ENCODE measurements at places on chromosomes 5 and 9.
A peak's percentile ranks its signal among the peaks of the same experiment; 100 is the strongest.

DNA sequence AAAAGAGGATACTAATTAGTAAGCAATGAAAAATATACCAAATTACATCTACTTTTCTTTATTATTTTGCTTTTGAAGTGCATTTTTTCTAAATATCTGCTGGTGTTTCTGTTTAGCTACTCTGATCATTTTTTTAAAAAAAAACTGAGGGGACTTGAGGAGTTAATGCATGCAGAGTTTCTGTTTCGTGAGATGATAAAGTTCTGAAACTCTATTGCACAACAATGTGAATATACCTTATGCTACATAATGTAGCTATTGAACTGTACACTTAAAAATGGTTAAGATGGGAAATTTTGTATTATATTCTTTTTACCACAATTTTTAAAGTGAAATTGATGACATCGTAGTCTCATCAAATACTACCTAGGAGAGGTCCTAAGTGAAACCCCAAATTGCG, 288.3 kb upstream of the NR4A3 start:
- DNase-seq, result no peak

GRCh38 chr5:32003981-32004380, 170.1 kb downstream of the GOLPH3 start:
- DNase-seq, result no peak

- DNase-seq, result no peak
Measured at GRCh38 chr5:114686356-114686755, 324.5 kb downstream of the KCNN2 start.

DNA sequence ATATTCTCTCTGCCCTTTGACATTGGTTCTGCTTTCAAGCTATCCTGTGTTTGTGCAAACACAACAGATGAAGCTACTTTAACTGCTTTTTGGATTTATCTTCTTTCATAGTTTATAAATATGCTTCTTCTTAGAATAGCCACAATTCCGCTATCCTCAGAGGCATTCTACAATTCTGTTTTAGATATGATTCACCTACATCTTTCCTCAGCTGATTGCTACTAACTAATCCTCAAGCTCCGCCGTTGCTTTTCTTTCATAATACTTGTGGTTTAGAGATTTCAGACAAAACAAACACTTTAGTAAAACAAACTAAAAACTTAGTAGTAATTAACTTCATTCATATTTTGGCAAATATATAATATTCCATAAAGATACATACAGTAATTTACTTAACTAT, 52.5 kb downstream of the ECPAS start:
- no peak for DNase-seq

- DNase-seq, result no peak
Measured at GRCh38 chr9:78927099-78927940, 630.4 kb downstream of the PSAT1 start.

DNA sequence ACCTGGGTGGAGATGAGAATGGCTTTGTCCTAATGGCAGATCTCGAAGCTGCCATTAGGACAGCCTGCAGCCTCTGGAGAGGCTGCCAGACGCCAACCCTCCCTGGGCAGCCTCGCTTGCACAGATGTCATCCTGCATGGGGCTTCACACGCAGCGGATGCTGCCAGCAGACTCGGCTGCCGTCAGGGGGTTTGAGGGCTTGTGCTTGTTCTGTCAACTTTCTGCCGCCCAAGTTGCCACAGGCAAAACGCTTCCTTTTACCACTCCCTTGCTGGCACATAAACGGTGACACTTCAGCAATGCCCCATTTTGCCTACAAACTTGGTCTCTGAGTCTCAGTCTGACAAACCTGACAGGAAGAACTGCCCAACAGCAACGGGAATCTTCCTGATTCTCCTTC, 24.7 kb downstream of the DAP start:
- DNase-seq, result no peak

- DNase-seq, result no peak
Measured at GRCh38 chr9:93668261-93668871, 92.0 kb downstream of the PHF2 start.

DNA sequence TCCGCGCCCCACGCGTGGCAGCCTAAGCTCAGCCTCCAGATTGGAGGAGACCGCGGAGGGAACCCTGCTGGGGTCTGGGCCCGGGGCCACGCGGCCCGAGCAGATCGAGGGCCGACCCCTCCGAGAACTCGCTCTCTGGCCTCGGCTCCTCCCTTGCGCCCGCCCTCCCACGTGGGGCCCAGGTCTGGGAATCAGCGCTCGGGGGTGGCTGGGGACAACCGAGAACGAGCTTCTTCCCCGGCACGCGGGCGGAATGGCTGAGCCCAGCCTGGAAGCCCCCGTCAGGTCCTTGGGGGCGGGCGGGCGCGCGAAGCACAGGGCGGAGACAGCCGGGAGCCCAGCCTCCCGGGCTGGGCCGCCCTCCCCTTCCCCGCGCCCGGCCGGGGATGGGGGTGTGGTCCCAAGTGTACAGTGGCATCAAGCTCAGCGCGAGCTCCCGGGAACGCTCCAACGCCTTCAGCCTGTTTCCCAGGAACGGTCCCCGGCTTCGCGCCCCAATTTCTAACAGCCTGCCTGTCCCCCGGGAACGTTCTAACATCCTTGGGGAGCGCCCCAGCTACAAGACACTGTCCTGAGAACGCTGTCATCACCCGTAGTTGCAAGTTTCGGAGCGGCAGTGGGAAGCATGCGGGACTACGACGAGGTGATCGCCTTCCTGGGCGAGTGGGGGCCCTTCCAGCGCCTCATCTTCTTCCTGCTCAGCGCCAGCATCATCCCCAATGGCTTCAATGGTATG, at the start of gene SLC22A4:
Gene SLC22A4 (plus strand): TSS at position 403 of the 736 bp plus-strand sequence. CDS start 223 bp downstream, at position 626.
- peak; percentile 80 for DNase-seq

DNA sequence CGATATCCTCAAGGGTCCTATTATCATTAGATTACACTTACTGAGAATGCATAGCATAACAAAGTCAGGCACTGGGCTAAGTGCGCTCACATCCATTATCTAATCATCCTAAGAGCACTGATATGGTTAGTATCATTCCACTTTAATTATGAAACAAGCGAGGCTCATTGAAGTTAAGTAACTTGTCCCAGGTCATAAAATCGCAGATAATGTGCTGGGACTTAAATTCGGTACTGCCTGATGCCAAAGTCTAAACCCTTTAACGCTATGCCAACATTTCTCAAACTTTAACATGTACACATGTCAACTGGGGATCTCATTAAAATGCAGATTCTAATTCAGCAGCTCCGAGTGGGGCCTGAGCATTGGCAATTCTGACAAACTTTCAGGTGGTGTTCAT, 204.7 kb downstream of the PTTG1 start:
- no peak for DNase-seq
